HepG2 (cell line): ENCODE measurements at places on chromosomes 5 and 9. TPM values are rescaled to one million over a fixed set of nuclear protein-coding genes. Genes with fewer than 3 reads are reported as not detected.
A peak's percentile ranks its signal among the peaks of the same experiment; 100 is the strongest.

GRCh38 chr5:103598997-103599566, 36.5 kb upstream of the NUDT12 start:
- DNase-seq = no peak

DNA sequence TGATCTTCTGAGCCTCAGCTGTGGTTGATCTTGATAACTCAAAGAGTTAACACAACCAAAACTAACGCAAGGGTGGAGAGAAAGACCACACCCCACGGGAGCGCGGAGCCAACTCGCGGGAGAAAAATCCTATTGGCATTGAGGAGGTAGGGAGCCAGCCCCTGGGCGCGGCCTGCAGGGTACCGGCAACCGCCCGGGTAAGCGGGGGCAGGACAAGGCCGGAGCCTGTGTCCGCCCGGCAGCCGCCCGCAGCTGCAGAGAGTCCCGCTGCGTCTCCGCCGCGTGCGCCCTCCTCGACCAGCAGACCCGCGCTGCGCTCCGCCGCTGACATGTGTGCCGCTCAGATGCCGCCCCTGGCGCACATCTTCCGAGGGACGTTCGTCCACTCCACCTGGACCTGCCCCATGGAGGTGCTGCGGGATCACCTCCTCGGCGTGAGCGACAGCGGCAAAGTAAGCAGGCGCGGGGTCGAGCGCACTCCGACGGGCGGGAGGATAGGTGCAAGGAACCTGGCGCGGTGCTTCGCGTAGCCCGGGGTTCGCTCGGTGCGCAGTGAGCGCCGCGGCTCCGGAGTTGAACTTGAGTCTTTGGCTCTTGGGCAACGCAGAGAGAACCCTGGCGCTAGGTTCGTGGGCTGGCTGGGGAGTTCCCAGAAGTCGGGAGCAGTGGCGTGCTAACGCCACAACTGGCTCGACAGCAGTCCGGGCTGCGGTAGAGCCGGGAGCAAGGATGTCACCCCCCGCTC, at the start of gene GDA:
Gene GDA, plus strand, starts transcription at position 210 of the 745 bp plus-strand sequence. Its CDS starts 120 bp downstream, at position 330.
- no peak for DNase-seq

ENTREP1 gene
- not detected in 2 replicates for total RNA-seq

DNA sequence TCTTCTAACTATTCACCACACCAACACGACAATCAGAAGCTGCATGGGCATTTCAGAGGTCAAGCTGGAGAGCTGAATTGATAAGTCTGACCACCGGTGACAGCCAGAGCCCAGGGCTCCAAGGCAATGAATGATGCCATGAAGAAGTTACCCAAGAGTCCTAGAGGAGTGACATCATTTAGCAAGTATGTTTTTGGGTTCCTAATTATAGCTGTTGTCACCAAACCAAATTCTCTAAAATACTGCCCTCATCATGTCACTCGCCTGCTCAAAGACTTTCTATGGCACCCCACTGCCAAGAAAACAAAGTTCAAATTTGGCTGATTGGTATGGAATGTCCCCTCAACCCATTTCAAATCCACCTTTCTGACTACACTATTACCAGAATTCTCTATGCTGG, 235.1 kb downstream of the SPOCK1 start:
- DNase-seq = no peak

DNA sequence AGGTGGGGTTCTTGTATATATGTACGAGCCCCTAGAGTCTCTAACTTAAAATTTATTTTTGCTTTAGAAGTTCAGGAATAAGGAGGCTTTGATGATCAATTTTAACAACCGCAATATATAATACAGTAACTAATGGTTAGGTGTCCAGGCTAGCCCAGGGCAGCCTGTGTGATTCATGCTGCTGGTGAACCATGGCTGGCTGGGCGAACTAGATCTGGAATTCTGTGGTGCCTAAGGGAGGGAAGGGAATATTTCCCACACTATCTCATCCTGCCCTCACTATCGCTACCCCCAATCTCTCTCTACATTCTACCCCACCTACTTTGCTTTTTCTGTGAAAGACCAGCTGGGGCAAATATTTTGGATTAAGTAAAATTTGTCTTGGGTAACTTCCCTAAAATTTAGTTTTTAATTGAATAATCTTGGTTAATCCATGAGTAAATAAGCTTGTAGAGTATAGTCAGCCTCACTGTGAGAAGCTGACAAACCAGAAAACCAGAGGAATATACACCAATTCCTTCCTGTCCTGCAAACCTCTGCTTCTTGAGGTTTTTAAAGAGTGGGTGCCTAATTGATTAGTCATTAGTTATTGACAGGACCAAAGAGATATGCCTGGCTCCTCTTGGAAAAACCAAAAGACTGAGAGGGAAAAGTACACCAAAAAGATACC, 115.1 kb upstream of the CCDC152 start:
- DNase-seq = no peak

PAEP gene
- 0.38 and 0.75 TPM in 2 replicates for total RNA-seq

DNA sequence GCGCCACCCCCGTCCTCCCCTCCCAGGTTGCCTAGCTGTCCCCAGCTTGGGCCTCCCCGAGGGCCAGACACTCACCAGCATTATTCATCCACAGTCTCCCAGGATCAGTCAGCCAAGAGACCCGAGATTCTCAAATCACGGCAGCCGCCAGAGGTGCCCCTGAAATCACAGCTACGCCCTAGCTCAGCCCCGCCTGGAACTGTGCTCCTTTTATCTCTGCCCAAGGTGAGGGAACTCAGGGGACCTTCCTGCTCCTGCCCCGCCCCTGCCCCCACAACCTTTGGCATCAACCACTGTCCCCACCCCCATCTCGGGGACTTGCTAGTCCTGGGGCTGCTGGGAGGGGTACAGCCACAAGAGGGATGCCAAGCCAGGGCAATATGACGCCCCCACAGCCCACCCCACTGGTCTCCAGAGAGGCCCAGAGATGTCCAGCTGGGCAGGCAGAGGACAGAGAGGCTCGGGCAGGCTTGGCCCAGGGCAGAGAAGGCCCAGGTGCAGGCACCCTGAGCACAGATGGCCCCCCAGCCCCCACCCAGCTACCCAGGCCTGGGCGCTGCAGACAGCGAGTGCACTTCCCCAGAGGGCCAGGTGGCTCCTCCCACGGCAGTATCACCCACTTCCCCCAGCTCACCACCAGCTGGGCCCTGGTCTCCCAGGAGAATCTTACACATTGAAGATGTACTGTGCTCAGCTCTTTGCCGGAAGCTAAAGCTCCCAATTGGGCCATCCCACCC, at the start of gene FUT7:
Gene FUT7, minus strand, starts transcription at position 185 of the 737 bp plus-strand sequence. Its CDS starts 97 bp downstream, at position 88.
- DNase-seq = no peak

- DNase-seq = peak; percentile 61
These were observed 287.7 kb downstream of the ACTL7B start for GRCh38 chr9:108568093-108568492.

SPEF2 gene
- 2.3 and 2.4 TPM in 2 replicates for total RNA-seq

DNA sequence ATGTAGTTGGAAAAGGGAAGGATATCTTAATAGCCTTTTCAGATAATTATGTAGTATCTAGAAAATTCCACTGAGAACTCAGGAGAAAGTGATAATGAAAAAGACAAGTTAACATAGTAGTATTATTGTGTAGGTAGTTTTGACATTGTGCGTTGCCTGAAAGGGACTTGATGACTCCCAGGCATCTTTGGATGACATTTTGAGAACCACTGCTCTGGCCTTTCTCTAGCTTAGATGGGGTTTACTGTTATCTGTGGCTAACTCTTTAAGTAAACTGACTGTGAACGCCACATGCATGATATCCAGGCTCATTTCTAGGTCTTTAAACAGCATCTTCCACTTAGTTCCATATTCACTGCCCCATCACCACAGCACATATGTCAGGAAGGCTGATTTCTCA, 14.4 kb upstream of the FYB1 start:
- DNase-seq = no peak

- DNase-seq = peak; percentile 28
These were observed 40.3 kb upstream of the LRRC70 start for GRCh38 chr5:62538017-62538942.

GRCh38 chr5:143118222-143118621, 285.3 kb downstream of the NR3C1 start:
- no peak for DNase-seq

- no peak for DNase-seq
These were observed 116.6 kb downstream of the NMUR2 start for GRCh38 chr5:152288499-152288898.
